CD4-positive, alpha-beta T cell treated with Interleukin-10 for 1 hour (primary cell): ENCODE measurements at places on chromosomes 11 and 22.

GRCh38 chr11:68508425-68508824 is 47.9 kb downstream of the PPP6R3 start:
- DNase-seq: no peak

DNA sequence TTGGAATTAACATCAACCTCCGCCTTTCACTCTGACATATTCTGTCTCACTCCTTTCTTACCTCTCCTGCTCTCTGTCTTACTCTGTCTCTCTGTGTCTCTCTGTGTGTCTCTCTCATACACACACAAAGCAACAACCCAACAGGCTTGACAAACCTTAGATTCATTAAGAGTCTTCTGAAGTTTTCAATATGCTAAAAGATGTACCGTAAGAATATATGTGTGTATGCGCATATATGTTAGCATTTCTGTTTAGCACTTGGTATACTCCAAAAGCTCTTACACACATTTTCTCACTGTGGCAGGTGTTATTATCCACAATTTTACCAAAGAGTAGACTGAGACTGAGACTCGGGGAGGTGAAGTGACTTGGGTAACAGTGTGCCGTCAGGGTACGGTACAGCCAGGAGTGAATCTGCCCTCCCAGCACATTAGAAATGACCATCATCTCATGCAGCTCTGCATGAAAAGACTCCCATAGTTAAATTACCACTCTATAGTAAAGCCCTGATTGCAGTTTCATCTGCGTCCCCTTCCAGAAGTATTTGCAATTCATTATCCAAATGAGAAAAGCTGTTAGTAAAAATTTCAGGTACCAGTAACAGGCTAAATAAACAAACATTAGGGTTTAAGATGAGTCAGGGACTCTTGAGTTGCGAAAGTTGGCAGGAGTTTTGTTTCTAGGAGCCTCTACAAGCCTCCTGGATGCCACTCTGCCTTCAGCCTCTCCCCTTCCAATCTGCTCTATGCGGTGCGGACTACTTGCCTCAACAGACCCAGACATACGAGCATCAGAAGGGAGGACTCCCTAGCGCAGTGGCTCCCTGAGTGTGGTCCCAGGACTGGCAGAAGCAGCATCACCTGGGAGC is 195.2 kb upstream of the TMEM45B start:
- no peak for DNase-seq

GRCh38 chr11:112795142-112795815 is 165.9 kb upstream of the NCAM1 start:
- peak; percentile 19 for DNase-seq

GRCh38 chr11:9574622-9575259 is 1.3 kb downstream of the WEE1 start:
- DNase-seq: peak; percentile 32

- no peak for DNase-seq
Measured at GRCh38 chr22:44894321-44894720, 115.5 kb downstream of the PHF21B start.

GRCh38 chr22:50530580-50530876 is 716 bp upstream of the TYMP start:
- no peak for DNase-seq

DNA sequence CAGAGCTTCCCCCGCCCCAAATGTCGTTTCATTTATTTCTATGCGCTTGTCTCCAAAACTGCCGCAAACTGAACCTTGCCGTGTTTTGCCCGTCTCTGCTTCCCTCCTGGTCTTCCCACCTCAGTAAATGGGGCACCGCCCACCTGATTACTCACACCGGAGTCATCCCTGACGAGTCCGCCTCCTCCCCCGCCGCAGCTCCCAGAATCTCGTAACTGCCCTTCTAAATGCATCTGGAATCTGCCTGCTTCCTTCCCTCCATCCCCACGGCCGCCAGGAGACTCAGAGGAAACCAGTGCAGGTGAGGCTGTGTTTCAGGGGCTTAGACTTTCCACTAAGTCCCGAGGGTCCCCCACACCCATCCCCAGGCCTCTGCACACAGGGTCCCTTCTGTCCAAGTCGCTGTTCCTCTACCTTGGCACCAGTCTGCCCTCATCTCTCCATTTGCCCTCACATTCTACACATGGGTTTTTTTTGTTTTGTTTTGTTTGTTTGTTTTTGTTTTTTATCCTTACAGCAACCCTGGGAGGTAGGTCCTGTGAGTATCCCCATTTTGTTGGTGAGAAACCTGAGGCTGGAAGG is 62.6 kb upstream of the PHF21B start:
- no peak for DNase-seq

DNA sequence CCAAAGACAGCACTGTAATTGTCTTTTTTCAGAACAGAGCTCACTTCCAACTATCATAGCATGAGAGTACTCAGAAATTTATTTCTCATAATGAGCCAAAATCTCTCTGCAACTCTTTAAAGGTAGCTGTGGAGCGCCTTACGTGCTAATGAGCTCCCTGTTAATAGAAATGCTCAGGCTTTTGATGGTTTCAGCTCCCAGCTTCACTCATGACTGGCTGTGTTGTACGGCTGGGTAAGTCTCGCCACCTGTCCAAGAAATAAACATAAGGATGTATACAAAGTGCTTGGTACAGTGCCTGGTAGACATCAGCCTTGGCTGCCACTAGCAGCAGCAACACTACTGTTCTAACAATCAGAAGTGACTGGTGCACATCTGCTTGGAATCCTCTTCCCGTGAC is 109.4 kb downstream of the LDLRAD3 start:
- no peak for DNase-seq

GRCh38 chr11:14262271-14262846 is 96.6 kb downstream of the RRAS2 start:
- DNase-seq: no peak

DNA sequence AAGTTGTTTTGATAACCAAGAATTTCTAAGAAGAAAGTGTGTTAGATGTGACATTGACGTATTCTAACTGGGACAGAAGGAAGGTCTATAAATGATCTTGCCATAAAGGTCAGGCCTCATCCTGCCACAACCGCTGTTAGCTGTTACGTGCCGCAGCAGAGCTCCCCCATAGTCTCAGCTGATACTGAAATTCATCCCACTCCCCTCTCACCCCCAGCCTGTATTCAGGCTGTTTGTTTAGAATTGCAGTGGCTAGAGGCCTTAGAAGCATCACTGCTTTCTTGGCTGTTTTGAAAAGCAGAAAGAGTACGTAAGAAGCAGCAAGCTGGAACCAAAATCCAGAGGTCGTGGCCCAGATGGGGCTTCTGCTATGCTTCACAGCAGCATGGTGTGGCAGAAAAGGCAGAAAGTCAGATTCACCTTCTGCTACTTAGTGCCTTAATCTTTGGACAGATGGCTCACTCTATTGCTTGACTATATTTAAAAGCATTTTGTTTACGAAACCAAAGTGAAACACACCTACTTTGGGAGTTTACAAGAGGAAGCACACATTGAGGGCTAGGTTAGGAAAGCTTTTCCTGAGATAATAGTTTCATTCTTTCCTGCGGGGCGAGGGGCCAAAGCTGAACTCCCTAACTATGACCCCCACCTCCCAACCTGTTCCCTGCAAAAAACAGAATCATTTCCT is 950 bp upstream of the LAYN start:
- DNase-seq: peak; percentile 12

DNA sequence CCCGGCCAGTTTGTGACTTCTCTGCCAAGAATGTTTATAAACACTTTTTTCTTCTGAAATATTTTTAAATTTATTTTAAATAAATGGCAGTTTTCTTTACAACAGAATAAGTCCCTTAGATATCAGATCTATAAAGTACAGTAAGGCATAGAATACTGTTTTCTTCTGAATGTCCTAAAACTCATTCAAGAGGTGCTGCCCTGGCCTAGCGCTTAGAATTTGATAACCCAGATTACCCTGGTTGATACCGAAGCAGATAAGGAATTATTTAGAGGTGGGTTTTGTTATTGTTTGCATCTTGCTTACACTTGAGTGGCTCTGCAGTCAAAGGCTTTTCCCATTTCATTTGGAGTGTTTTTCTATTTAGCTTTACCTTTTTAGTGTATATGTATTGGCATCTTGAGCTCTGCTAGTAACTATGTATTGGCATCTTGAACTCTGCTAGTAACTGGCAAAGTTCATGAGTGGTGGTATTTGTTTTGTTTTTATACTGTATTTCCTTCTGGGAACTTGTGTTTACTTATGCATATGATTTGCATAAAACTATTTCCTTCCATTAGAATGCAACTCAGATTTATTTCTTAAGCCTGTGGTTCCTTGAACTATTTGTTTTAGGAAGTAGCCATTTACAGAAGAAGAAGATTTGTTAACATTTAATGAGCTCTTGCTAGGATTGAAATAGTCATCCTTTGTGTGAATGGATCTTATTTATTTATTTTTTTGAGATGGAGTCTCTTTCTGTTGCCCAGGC is 1.2 kb downstream of the ACAD8 start:
- no peak for DNase-seq

GRCh38 chr22:44521326-44522074 is 23.5 kb upstream of the RTL6 start:
- no peak for DNase-seq

DNA sequence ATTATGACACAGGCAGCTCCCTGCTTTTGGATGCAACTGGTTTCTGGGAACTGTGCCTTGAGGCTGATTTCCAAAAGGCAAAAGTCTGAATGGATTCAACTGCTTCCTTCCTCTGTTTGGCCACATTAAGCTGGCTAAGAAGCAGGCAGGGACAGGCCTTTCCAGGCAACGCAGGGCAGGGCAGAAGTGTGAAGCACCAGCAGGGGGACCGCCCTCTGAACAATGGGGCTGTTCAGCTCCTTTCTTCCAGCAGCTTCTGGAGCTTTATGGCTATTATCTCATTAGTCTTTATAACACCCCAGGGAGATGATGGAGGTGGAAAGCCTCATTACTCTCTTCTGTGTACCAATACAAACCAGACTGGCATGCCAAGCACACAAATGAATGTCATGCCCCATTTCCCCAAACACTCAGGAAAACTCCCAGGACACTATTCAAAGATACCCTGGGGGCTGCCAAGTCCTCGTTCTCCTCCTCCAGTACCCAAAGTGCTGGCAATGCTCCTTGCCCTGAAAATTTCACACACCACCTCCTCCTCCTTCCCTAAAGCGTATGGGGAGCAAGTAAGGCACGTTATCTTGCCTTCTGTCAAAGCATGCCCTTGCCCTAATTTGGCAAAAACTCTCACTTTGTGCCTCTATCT is 21.3 kb downstream of the MORC2 start:
- DNase-seq: no peak

DNA sequence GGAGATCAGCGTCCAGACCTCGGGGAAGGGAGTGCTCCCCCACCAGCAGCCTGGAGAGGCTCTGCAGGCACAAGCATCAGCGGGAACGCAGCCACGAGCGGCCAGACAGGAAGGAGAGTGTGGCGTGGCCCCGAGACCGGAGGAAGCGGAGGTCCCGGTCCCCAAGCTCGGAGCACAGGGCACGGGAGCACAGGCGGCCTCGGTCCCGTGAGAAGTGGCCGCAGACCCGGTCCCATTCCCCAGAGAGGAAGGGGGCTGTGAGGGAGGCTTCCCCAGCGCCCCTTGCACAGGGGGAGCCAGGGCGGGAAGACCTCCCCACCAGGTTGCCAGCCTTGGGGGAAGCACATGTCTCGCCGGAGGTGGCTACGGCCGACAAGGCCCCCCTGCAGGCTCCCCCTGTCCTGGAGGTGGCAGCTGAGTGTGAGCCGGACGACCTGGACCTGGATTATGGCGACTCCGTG is 6.9 kb downstream of the IRF7 start:
- DNase-seq: no peak

DNA sequence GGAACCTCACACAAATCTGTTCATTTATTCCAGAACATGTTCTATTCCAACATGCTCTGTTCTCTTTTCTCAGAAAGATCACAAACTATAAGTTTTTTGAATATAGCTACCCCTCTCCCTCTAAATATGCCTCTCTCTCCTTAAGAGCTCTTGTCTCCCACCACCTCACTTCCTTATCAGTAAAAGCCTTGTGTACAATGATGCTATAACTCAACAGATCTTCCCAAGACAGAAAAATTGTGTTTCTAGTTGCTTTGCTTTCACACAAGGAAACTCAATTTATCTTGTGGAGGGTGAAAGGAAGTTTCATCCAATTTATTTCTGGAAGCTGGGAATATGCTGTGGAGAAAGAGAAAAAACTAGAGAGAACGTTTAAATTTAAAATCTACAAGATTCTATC is 64.4 kb downstream of the FAM76B start:
- DNase-seq: no peak

GRCh38 chr22:46564084-46564714 is 26.8 kb upstream of the CELSR1 start:
- no peak for DNase-seq

DNA sequence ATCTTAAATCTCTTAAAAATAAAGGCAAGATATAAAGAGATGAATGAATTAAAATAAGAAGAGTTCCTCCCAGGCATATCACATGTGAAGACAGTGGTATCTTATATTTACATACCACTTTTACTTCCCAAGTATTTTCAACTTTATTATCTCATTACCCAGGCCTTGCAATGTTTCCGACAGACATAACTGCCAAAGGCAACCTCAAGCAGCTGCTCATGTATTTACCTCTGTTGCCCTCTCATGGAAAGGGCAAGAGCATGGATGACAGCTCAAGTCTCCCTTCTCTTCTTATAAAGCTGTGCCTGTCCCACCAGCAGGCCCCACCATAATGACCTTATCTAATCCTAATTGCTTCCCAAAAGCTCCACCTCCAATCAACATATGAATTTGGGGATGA is 894.2 kb downstream of the NTM start:
- no peak for DNase-seq

DNA sequence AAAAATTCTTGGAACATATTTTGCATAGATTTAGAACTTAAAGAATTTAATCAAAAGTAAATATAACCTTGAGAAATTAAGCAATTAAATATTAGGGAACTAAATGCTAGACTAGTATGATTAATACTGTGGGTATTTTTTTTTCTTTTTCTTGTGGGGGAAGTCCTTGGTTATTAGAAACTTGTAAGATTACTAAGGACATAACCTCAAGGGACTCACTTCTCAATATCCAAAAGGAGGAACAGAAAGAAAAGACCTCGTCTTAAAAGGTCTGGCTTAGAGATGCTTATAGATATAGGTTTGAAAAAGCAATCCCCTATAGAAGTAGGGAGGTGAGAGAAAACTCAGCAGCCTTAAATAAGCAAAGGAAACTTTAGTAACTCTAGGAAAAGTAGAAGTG is 368.5 kb downstream of the INSC start:
- DNase-seq: no peak
